ENCODE measurements at places on chromosomes 2 and 18.

DNA sequence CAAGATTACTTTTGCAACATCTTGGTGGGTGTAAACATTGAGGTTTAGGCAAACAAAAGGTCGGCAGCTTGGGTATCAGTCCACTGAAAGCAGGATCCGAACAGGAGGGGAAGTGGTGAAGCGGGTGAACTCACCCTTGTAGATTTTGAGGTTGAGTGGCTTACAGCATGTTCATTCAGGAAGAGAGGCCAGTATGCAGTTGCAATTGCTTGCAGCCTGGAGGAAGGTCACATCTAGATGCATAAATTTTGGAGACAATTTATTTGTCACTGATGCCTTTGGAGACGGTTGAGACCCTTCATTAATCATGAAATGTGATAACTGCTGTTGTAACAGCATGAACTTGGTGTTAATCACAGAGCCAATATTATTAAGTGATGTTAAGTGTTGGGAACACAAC lies 131.1 kb downstream of the LTBP1 start:
- DNase-seq: no peak

- DNase-seq: no peak
These were observed 105.1 kb downstream of the HNRNPLL start for GRCh38 chr2:38497670-38498037.

DNA sequence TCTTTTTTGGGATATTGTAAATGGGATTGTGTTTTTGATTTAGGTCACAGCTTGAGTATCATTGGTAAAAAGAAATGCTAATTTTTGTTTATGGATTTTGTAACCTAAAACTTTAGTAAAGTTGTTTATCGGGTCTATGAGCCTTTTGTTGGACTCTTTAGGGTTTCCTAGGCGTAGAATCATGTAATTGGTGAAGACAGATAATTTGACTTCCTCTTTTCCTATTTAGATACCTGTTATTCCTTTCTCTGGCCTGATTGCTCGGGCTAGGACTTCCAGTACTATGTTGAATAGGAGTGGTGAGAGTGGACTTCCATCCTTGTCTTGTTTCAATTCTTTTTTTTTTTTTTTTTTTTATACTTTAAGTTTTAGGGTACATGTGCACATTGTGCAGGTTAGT lies 149.0 kb downstream of the QPCT start:
- DNase-seq: no peak

GRCh38 chr2:177174486-177174885 lies 38.1 kb upstream of the HNRNPA3 start:
- no peak for DNase-seq

GRCh38 chr2:25274868-25275574 lies 66.7 kb downstream of the DNMT3A start:
- DNase-seq: no peak

DNA sequence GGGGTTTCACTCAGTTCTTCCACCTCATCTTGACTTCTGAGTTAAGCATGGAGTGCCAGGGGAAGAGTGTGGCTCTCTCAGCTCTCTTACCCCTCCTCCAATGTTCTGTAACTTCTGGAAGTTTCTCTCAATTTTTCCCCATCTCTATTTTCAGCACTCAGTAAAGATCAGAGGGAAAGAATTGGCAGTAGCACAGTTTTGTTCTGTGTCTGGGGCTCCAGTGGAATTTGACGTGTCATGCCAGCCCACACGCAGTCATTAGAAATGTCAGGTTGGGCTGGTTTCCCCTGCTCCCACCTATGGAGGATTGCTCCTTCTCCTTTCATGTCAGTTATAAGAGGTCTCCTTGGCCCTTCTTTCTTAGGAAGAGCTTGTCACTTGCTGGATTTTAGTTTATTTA lies 104.6 kb upstream of the COL3A1 start:
- no peak for DNase-seq

DNA sequence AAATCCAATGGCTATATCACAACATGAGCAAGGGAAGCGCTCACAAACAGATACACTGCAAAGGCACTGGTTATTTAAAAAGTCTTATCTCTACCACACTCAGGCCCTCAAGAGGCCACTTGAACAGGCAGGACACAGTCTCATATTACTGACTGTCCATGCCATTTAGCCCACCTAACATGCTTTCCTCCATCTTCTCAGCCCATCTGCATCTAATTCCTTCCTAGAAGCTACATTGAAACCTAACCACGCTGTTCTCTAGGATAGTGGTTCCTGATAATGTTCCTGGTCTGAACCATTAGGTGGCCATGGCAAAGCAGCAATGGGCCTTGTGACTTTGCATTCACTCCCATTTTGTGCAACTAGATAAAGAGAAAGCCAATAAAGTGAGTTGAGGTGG lies 22.5 kb upstream of the NEB start:
- DNase-seq: no peak

DNA sequence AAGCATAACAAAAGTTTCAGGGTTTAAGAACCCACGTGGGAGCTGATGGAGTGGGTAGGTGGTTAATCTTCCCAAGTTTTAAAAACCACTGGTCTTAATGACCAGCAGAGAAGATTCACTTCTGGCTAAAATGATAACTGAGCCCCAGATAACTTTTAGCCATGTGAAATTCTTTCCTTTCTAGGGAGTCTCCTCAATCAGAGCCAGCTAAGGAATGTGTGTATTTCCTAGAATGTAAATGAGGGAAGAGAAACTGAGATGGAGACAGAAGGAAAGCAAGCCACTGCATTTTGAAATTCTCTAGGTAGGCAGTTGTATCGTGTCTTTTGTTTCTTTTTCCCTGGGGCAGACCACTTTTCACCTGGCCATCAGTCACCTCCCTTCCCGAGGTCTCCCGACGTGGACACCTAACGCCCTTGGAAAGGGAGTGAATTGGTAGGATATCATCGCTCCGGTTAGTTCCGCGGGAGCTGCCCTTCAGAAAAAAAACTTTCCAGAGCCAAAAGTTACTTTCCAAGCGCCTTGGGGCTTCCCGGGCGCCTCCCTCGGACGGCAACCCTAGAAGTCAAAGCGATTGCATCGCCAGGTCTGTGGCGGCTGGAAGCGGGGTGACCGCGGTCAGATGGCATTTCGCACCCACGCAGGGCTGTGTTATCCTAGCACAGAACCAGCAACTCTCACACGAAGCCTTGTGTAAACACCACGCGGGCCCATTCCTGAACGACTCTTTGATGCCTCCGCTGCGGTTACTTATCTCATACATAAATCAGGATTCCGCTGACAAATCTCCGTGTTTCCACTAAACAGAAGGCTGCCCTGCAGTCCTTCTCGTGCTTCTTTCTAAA lies 1.3 kb downstream of the COLEC12 start:
- DNase-seq: no peak

DNA sequence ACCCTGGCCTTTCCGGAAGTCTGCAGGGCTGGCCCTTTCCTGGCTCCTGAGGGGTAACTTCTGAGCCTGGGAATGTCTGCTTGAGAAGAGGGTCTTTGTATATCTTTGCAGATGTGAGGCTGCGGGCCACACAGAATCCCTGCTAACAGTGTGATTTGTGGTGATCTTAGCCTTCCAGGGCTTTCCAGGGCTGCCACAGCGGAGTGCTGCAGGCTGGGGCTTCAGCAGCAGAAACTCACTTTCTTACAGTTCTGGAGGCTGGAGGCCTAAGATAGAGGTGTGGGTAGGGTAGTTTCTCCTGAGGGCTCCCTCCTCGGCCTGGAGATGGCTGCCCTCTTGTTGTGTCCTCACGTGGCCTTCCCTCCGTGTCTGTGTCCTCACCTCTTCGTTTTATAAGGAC lies 294.7 kb upstream of the HS6ST1 start:
- no peak for DNase-seq

DNA sequence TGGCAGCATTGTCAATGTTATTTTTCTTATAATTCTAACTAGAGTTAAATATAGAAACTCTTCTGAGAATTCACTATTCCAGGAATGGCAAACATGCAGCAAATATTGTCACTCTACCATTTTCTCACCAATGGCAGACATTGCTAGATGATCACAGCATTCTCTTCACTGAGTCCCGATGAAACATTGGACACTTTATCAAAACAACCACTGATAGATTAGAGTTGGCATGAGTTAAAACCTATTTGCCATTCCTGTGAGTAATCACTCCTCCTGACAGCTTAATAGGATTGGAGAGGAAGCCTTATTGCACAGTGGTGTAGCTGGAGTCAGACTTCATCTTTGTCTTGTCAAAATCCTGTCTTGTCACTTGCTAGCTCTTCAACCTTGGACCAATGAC lies 163.9 kb upstream of the THUMPD2 start:
- DNase-seq: no peak

- DNase-seq: no peak
These were observed 2.9 kb upstream of the GGCX start for GRCh38 chr2:85564144-85564563.

- no peak for DNase-seq
These were observed 15.2 kb downstream of the INPP5D start for GRCh38 chr2:233075141-233075965.

DNA sequence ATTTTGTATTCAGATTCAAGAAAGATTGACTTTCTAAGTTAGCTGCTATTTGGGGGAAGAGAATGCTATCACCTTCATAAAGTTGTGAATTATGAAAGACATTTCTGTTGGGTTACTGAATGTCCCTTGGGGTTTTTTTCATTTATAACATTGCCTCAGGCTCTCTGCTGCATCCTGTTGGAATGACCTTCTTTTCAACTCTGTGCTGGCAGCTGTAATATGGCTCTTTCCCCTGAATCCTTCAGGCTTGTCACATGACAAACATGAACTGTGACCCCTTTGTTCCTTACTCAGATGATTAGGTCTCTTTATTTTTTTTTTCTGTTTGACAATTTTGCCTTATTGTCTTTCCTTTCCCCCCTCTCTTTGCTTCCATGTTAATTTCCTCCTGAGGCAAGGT lies 159.8 kb downstream of the TAF4B start:
- DNase-seq: no peak

GRCh38 chr2:237411683-237412423 lies 2.1 kb downstream of the COL6A3 start:
- no peak for DNase-seq
